ENCODE measurements at places on chromosomes 2 and 18.

GRCh38 chr2:134250840-134251461 lies 2.9 kb upstream of the MGAT5 start:
- DNase-seq: no peak

DNA sequence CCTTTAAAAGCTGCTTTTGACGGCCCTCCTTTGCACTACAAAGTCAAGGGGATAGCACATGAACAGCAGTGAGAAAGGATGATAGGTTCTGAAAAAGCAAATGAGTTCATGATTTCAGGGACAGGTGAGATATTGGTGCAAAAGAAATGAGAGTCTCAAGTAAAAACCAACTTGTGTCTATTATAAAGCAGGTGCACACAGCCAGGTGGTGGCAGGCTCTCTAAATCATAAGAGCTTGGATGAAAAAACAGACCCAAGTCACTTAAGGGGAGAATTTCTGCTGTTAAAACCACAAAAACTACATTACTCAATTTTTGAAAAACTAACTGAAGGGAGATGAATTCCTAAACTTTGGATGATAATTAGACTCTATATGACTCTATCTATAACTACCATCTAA lies 201.5 kb downstream of the SP3 start:
- DNase-seq: no peak

DNA sequence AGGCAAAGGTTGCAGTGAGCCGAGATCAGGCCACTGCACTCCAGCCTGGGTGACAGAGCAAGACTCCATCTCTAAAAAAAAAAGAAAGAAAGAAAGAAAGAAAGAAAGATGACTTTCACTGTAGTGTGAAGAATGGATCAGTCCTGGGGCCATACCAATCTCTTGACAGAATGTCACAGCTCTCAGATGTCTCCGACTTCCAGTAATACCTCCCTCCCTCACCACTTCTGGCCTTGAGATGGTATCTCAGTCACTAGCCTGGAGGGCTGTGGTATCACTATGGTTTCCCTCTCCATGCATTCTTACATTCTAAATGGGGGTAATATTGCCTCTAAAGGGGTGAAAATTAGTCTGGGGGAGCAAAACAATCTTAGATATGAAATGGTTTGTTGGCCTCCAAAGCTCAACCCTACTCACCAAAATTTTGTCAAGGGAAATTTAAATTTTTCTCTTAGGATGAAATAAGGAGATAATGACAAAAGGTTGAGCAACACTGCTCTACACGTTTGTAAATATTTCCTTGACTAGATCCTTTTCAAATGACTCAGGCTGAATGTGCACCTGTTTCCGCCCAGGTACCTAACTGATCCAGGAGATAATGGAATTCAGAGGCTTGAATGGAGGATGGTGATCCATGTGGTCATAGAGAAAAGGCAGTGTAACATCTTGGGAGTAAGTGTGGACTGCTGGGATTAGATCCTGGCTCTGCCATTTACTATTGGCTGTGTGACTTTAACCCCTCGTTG lies 19.9 kb upstream of the SPRED2 start:
- no peak for DNase-seq

- DNase-seq: no peak
Observed at GRCh38 chr18:45958730-45959129, 8.4 kb downstream of the EPG5 start.

DNA sequence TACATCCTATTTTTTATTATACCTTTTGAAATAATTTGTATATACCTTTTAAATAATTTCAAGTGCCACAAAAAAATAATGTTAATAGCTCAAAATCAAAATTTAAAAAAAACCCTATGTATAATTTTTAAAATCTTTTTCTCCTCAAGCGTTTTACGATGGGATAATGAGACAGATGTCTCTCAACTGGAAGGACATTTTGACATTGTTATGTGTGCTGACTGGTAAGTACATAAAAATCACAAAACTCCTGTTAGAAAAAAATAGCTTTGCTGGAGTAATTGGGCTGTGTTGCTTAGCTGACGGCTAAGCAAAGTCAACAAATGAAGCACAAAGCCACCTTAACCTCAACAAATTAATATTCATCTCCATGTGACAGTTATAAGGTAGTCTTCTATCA lies 198.0 kb upstream of the SIX3 start:
- DNase-seq: no peak

- DNase-seq: no peak
Observed at GRCh38 chr2:106314444-106314843, 120.3 kb upstream of the UXS1 start.

GRCh38 chr2:191020221-191020741 lies 6.3 kb upstream of the STAT1 start:
- DNase-seq: peak; percentile 92

DNA sequence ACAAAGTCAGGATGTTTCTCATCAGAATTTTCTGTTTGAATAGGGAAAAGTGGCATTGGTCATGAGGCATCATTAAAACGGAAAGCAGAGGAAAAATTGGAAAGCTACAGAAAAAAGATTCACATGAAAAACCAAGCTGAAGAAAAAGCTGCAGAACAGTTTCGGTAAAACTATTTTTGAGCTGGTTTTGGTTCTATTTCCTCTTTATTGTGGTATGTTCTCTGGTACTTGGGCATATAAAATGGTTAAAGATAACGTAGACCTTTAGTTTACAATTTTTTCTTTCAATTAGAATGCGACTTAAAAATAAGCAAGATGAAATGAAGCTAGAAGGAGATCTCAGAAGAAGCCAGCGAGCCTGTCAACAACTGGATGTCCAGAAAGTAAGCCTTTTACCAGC lies 7.6 kb downstream of the GPATCH11 start:
- DNase-seq: no peak

Measured in foreskin melanocyte (primary cell).